ENCODE measurements at places on chromosomes 2 and 18. TPM values are rescaled to one million over a fixed set of nuclear protein-coding genes. Genes with fewer than 3 reads are reported as not detected.

The SERPINB10 gene
- total RNA-seq, result not detected

The GALNT5 gene
- 0.45 TPM for total RNA-seq

The TUBA3E gene
- total RNA-seq, result not detected

The ARHGEF4 gene
- 35.3 TPM for total RNA-seq

The NRP2 gene
- 46.0 TPM for total RNA-seq

DNA sequence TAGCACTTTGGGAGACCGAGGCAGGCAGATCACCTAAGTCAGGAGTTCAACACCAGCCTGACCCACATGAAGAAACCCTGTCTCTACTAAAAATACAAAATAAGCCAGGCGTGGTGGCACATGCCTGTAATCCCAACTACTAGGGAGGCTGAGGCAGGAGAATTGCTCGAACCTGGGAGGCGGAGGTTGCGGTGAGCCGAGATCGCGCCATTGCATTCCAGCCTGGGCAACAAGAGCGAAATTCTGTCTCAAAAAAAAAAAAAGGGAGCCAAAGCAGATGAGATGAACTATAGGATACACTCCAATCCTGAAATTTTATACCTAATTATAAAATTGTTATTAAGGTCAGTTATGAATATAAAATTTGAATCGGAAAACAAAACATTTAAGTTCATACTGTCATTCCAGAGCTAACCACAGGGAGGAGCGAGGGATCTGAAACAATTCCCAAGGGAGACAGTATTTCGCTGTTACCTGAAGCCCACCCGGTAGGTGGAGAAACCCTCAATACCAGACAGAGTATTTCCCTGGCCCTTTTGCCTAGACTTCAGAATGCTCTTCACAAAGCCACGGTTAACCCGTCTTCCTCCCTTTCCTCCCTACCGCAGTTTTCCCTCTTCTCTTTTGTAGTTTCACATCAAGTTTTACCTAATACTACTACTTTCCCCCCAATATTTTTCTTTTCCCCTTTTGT is 1.4 kb downstream of the PPM1G start:
- no peak for DNase-seq

- DNase-seq, result no peak
These were observed 2.9 kb upstream of the GAL3ST2 start for GRCh38 chr2:241773511-241774418.

DNA sequence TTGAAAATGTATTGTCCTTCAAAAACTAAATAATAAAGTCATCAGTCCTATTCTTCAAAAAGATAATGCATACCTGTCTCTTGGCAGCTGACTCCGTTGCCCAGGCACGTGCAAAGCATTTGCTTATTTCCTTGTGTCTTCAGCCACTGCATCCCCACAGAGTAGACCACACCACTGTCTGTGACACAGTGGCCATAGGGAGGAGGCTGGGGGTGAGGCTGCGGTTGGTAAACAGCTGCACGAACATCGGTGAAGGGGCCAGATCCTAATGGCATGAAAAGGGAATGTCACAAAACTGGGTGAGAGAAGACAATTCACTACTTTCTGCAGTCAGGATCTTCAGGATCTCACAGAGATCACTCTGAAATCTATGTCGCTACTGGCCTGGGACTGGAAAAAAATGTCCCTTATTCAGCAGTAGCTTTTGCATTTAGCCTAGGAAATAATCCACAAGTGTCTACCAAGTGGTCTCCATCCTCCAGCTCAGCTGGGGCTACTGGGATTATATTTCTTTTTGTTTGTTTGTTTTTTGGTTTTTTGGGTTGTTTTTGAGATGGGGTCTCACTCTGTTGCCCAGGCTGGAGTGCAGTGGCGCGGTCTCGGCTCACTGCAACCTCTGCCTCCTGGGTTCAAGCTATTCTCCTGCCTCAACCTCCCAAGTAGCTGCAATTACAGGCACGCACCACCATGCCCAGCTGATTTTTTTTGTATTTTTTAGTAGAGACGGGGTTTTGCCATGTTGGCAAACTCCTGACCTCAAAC is 10.7 kb downstream of the FN1 start:
- DNase-seq, result no peak

DNA sequence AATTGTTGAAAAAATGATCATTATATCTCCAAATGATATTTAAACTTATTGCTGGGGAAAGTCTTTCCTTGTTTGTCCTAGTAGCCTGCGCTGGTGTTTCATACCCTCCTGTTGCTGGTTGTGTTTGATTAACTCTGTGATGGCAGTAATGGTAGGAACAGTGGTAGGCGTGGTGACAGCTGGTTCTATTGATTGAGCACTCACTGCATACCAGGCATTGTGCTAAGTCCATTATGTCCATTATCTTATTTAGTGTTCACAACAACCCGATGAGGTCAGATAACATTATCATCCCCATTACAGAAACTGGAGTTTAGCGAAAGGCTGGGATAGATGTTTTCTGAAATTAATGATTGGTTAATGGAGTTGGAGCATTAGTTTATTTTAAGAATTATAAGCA is 77.8 kb upstream of the STON1 start:
- no peak for DNase-seq

The SLC23A3 gene
- 1.3 TPM for total RNA-seq
